NCI-H1930 (cell line): ENCODE measurements at places on chromosomes 3 and 15.

GRCh38 chr3:31695280-31696008, 162.7 kb downstream of the STT3B start:
- no peak for DNase-seq

DNA sequence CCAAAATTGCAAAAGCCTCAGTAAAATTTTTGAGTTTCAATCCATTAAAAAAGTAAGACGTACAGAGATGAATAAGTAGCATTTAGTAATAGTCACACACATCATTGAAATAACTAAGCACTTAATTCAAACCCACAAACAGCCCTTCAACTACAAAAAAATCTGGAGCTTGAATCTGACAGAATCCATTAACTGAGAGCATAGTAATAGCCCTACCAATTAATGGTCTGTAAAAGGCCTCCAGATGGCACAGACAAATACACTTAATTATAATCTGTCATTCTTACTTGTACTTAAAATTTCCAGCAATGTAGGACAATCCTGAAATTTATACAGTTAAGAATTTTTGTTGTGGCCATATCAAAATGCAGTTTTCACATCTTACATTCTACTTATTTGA, 246.9 kb downstream of the VGLL3 start:
- no peak for DNase-seq

DNA sequence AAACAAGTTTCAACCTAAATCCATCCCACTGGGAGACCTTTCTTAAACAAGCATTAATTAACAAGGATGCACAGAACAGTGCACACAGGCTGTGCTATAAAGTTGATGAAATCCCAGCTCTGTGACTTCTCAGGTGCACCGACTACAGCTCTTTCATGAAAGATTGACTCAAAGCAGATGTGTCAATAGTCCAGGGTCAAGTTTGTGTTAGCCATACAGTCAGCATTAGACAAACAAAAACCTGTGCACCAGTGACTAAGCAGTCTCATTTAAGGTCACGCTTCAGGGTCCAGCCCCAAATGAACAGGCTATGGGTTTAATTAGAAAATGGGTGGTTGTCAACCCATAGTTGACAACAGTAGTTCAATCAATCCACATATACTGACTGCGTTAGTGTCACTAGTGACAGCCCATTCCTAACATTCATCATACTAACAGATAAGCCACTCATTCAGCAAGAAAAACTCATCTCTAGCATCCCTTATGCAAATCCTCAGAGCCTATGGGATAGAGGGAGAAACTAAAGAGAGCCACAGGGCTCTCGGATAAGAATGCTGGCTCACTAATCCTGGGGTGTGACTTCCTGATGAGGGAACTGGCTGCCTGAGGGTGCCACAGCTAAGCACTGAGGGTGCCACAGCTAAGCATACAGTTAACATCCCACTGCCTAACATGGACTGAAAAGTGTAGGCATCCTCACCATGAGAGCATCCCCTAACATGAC, 84.1 kb downstream of the WNT5A start:
- DNase-seq = no peak

DNA sequence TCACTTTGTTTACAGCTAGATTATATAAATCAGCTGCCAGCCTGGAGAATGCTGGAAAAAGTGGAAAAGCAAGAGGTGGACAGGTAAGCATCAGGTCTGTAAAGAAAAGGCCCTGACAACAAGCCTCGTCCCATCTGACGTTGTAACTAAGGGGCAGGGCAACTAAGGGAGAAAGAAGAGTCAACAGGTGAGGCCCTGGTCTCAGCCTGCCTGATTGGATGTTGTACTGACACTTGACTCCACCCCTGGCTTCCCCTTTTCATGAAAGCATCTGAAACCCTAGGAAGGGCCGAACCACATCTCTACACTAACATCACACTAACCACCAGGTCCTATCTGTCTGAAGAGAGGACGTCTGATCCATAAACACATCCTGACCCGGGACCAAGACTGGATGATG, 357.6 kb upstream of the CFAP20DC start:
- no peak for DNase-seq

- DNase-seq = no peak
Observed at GRCh38 chr15:92163641-92164040, 230.0 kb upstream of the ST8SIA2 start.
